ENCODE measurements at places on chromosomes 3 and 15.

- no peak for DNase-seq
These were observed 70.0 kb upstream of the WDR72 start for GRCh38 chr15:53829471-53829870.

GRCh38 chr3:46141813-46142212 lies 66.3 kb downstream of the CCR1 start:
- no peak for DNase-seq

DNA sequence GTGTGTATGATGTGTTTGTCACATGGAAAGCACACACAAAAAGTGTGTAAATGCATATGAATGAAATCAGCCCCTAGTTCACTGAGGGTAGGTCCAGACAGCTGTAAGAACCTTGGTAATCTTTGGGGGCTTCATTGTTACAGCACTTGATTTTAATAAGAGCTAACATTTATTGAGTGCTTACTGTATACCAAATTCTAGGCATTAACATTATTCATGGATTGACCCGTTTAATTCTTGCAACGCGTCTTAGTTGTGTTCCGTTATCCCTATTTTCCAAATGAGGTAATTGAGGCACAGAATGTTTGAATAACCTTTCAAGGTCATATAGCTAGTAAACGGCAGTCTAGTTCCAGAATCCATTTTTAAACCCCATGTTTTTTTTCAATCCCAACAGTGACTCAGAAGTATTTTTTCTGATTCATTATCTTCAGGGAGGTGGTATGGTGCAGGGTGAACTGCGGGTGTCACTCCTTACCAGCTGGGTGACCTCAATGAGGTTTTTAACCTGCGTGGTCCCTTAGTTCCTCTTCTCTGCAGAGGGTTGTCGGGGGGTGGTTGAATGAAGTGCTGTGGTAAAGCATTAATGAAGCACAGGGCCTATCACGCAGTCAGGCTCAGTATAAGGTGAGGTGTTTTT lies 14.2 kb downstream of the RAB8B start:
- no peak for DNase-seq

DNA sequence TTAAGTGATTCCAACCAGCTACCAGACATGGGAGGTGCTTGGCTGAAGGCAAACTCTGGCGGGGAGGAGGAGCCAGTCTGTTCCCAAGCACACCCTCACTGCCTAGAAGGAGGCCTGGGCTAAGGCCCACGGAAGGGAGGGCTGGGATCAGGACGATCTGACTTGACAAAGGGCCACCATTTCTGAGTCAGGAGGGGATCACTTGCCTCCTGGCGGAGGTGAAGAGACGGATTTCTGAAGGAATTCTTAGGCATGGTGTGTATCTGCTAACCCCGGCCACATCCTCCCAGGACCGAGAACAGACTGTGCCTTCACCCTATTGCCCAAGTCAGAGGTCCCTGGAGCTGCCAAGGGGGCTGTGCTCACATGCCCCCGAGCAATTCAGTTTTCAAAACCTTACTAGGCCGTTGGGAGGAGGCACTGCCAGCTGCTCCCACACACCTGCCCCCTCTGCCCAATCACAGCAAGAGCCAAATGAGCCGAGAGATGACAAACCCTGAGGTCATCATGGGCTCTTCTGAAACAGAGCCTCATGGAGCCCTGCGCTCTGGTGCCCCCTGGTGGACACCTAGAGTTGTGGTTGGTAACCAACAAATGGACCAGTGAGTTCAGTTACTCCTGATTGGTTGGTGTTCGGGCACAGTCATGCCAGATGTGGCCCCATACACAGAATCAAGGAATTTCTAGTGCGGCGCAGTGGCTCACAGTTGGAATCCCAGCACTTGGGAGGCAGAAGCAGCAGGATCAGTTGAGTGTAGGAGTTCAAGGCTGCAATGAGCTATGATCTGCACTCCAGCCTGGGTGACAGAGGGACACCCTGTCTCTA lies 6.5 kb upstream of the TNK2 start:
- DNase-seq = peak; percentile 95

GRCh38 chr15:73287019-73287418 lies 81.7 kb downstream of the HCN4 start:
- no peak for DNase-seq

DNA sequence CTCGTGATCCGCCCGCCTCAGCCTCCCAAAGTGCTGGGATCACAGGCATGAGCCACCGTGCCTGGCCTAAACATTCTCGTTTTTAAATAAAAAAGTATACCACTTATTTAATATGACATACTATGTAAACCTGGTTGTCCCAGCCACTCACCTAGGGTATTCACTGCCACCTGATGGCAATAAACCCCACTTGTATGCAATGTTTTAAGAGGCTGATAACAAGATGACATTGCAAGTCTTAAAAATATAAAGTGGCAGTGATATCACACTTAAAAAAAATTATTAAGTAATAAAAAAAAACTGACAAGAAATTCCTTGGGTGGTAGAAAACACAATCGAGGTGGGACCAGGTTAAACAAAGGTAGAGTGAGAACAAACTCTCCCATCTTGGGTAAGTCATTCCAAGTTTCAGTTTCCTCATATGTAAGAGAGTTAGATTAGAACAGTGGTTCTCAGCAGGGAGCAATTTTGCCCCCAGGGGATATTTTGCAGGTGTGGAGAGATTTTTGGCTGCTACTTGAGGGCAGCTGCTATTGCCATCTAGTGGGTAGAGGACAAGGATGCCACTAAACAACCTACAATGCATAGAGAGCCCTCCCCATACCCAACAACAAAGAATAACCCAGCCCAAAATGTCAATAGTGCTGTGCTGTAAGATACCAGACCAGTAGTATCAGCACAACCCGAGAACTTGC lies 14.5 kb downstream of the ARF4 start:
- no peak for DNase-seq

GRCh38 chr3:25964141-25964540 lies 174.3 kb downstream of the OXSM start:
- no peak for DNase-seq

GRCh38 chr3:127669541-127670228 lies 3.1 kb upstream of the ABTB1 start:
- DNase-seq = peak; percentile 77

DNA sequence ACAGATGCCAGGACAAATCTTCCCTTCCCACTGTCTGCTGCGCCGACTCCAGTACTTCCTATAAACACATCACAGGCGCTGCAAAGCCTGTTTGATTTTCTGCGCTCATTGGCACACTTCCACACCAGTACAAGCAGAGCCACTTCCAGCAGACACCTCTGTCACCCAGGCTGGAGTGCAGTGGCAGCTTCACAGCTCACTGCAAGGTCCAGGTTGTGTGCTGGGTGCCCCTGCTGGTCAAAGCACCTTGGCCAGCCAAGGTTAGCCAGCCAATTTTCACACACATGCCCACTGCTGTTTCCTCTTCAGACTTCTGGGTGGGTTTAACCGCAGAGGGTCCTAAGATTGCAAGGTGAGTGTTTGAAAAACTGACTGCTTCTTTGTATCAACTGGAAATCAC lies 4.9 kb downstream of the CHDH start:
- no peak for DNase-seq

- no peak for DNase-seq
These were observed 347 bp downstream of the HACL1 start for GRCh38 chr3:15601046-15601398.

- DNase-seq = no peak
These were observed 207.3 kb downstream of the CHL1 start for GRCh38 chr3:403826-404225.

GRCh38 chr15:58980351-58980939 lies 7.0 kb upstream of the RNF111 start:
- no peak for DNase-seq

DNA sequence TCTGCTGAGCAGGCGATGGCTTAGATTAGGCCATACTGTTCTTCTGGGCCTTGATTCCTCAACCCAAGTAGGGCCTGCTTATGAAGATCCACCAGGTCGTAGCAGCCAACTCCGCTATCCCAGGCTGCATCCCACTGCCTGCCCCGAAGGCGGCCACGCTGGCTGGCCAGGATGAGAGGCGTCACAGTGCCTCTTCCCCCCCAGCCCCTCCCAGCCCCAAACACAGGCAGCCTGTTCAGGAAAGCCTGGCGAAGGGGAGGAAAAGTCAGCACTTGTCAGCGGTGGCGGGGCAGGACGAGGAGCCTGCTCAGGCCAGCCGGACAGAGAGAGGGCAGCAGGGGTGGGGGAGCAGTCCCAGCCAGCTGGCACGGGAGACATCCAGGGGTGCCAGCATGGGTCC lies 11.2 kb downstream of the PTH1R start:
- no peak for DNase-seq
